Vagina (tissue), 2 donors: ENCODE measurements at places on chromosomes 1 and 21.

DNA sequence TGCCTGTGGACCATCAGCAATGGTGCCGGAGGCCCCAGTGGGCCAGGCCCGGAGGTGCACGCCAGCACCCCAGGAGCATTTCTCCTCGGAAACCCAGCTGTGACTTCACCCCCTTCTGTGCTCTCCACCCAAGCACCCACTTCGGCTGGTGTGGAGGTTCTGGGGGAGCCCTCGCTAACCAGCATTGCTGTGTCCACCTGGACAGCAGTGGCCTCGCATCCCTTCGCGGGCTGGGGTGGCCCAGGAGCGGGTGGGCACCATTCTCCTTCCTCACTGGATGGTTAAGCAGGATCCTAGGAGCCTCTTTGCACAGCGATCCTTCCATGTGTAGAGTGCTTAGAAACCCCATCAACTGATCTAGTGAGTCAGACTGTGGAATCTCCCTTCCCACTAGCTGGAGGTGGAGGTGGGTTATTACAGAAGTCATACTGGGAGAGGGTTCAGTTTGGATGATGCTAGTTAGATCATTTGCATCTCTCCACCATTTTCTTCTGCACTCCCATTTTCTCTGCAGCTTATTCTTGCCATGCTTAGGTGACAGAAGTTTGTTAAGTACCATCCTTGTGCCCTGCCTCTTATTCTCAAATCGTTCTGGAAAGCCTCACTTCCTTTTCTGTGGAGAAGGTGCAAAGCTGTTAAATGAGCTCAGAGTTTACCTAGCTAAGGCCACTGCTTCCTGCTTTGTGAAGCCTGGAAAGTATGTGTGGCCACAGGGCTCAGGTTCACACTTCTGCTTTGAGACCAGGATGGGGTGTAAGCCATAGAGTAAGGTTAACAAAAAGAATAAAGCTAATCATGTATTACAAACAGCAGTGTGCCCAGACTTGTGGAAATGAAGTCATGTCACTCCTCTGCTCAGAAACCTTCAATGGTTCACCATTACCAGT is 32.3 kb downstream of the TBX19 start:
- no peak for DNase-seq

GRCh38 chr1:153547560-153548551 is 1.2 kb downstream of the S100A3 start:
- DNase-seq = peak; percentile 87

DNA sequence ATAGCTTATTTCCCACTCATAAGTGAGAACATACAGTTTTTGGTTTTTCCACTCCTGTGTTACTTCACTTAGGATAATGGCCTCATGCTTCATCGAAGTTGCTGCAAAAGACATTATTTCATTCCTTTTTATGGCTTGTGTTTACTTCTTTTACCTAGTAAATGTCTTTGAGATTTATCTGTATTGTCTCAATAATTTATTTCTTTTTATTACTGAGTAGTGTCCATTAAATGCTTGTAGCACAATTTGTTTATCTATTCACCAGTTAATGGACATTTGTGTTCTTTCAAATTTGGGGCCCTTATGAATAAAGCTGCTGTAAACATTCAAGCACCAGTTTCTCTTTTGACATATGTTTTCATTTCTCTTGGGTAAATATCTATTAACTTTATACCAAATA is 86.0 kb downstream of the UCHL5 start:
- no peak for DNase-seq

DNA sequence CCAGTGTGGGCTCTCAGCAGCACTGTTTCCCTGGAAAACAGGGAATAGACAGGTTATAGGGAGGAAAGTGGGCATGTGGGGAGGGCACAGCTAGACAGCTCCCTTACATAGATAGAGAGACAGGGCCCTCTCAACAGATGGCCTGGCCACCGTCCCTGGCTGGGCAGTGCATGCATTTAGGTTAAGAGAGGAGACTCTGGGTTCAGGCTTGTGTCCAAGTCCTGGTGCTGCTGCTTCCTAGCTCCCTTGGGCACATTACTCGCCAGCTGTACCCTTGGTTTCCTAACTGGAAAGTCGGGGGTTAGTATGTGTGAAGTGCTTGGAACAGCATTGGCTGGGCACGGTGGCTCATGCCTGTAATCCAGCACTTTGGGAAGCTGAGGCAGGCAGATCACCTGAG is 9.1 kb downstream of the PLOD1 start:
- DNase-seq = no peak

DNA sequence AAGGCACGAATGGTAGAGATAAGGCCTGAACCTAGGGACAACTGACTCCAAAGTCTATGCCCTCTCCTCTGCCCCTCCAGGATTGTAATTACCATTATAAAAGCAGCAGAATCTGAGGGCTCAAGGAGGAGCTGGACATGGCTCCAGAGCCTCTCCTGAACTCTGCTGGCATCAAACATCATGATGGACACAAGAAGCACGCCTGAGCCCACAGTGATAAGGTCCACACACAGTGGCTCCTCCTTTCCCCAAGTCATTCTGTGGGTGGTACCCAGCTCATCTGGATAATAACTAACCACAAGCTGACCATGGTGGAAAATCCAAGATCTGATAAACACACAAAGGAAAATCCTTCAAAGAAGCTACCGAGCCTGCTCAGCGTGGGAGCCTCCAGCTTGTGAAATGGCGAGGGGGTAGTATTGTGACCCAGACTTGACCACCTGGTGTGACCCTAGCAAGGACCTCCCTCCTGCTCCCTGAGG is 85.2 kb downstream of the HIVEP3 start:
- DNase-seq = no peak

GRCh38 chr1:178819123-178819522 is 51.8 kb downstream of the ANGPTL1 start:
- DNase-seq = no peak

- DNase-seq = no peak
Observed at GRCh38 chr1:7942214-7942921, 1.7 kb upstream of the TNFRSF9 start.

- DNase-seq = peak; percentile 88
Observed at GRCh38 chr1:70353601-70354331, 756 bp downstream of the ANKRD13C start.

- no peak for DNase-seq
Observed at GRCh38 chr1:58927041-58927721, 143.3 kb upstream of the JUN start.

- DNase-seq = no peak
Observed at GRCh38 chr1:43367026-43367903, 546 bp downstream of the ELOVL1 start.

DNA sequence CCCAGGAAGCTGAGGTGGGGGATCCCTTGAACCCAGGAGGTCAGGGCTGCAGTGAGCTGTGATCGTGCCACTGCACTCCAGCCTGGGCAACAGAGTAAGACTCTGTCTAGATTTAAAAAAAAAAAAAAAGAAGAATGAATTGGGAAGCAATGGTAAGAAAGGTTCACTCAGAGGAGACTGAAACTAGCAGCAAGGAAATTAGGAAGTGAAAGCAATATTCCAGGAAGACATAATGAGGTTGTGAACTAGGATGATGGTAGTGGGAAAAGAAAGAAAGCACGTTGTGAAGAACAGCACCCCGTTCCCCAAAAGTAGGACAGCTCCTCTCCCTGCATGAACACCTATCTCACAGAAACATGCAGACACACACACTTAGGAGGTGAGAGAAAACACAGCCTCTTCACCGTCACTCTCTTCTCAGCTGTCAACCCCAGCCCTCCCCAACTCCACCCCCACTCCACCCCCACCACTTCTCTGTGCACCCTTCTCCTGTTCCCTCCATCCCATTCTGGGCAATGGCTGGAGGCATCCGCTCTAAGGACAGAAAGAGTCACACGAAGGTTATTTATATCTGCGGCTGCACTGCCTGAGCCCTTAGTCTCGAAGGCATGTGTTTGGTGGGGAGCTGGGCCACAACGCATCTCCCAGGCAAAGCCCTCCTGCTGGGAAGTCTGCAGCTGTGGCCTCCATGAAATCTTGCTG is 101.8 kb upstream of the LPGAT1 start:
- no peak for DNase-seq

DNA sequence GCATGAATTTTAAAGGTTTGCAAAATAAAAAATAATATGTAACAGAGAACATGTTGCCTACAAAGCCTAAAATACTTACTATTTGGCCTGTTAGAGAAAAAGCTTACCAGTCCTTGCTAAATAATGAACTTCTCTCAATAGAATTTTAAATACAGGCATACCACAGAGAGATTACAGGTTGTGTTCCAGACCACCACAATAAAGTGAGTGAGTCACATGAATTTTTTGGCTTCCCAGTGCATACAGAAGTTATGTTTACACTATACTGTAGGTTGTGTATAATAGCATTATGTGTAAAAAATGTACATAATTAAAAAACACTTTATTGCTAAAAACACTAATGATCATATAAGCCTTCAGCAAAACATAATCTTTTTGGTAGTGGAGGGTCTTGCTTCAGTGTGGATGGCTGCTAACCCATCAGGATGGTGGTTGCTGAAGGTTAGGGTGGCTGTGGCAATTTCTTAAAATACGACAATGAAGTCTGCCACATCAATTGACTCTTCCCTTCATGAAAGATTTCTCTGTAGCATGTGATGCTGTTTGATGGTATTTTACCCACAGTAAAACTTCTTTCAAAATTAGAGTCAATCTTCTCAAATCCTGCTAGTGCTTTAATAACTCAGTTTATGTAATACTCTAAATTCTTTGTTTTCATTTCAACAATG is 48.6 kb downstream of the SCYL3 start:
- no peak for DNase-seq
